Panc1 (cell line): ENCODE measurements at places on chromosomes 4 and X.

DNA sequence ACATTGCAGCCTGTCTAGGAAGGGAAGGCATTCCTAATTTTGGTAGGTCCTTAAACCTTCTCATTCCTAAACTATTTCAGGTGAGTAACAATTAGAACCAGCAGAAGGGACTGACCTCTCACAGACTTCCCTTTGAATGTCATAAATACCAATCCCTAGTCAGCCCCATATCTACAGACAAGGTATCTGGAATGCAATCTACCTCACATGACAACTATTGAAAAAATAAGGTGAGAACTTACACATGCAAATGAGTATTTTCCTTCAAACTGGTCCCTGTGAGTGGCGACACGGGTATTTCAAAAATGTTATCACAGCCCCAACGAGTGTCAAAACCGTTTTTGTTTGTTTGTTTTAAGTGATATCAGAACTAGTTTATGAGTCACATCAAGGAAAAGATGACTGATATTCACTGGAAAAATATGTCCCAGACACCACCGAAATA is 102.4 kb upstream of the VCX2 start:
- no peaks in the 10 kb centered on the region for H3K36me3 ChIP-seq
- no peak overlapping the region for H3K4me3 ChIP-seq
- H3K27ac ChIP-seq: no peak overlapping the region
- no peaks in the 10 kb centered on the region for H3K4me1 ChIP-seq

- H3K4me1 ChIP-seq: no peaks in the 10 kb centered on the region
- H3K27me3 ChIP-seq: no peaks in the 10 kb centered on the region
- no peaks in the 10 kb centered on the region for H3K36me3 ChIP-seq
- no peak overlapping the region for H3K4me3 ChIP-seq
- no peak for DNase-seq
- H3K27ac ChIP-seq: no peak overlapping the region
Measured at GRCh38 chr4:32440391-32440790, 1720.2 kb downstream of the PCDH7 start.

GRCh38 chr4:10007436-10007740 is 13.9 kb downstream of the SLC2A9 start:
- peak overlapping the region; percentile 49 for H3K4me3 ChIP-seq
- DNase-seq: no peak
- H3K27ac ChIP-seq: peak overlapping the region; percentile 85
- H3K36me3 ChIP-seq: no peaks in the 10 kb centered on the region

- H3K36me3 ChIP-seq: no peaks in the 10 kb centered on the region
- H3K4me1 ChIP-seq: no peaks in the 10 kb centered on the region; the same call in 1 of the 2 replicates
- H3K4me3 ChIP-seq: no peak overlapping the region
- no peak for DNase-seq
Measured at GRCh38 chrX:53715346-53715924, 28.9 kb upstream of the HUWE1 start.

- no peaks in the 10 kb centered on the region for H3K4me1 ChIP-seq
- DNase-seq: no peak
- no peak overlapping the region for H3K27ac ChIP-seq
- H3K4me3 ChIP-seq: no peak overlapping the region
- H3K36me3 ChIP-seq: no peaks in the 10 kb centered on the region; the same call in 1 of the 2 replicates
- 0 out of 2 replicates have a peak, but pooled peaks cover 2% of the 10 kb centered on the region for H3K27me3 ChIP-seq
Measured at GRCh38 chr4:122633211-122633610, 12.3 kb upstream of the IL21 start.

DNA sequence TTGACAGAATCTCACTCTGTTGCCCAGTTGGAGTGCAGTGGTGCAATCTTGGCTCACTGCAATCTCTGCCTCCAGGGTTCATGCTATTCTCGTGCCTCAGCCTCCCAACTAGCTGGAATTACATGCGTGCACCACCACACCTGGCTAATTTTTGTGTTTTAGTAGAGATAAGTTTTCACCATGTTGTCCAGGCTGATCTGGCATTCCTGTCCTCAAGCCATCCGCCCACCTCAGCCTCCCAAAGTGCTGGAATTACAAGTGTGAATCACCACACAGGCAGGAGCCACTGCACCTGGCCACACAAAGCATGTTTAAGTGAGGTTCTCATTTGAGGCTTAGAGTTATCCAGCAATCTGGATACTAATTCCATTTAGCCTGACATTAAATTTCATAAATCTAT is 180.9 kb upstream of the GRID2 start:
- H3K27me3 ChIP-seq: no peaks in the 10 kb centered on the region
- H3K4me3 ChIP-seq: no peak overlapping the region
